Mesothelial cell of epicardium (in vitro differentiated cells): ENCODE measurements at places on chromosomes 6 and 20.

GRCh38 chr6:109595998-109596397 is 95.0 kb downstream of the AK9 start:
- no peak for DNase-seq

DNA sequence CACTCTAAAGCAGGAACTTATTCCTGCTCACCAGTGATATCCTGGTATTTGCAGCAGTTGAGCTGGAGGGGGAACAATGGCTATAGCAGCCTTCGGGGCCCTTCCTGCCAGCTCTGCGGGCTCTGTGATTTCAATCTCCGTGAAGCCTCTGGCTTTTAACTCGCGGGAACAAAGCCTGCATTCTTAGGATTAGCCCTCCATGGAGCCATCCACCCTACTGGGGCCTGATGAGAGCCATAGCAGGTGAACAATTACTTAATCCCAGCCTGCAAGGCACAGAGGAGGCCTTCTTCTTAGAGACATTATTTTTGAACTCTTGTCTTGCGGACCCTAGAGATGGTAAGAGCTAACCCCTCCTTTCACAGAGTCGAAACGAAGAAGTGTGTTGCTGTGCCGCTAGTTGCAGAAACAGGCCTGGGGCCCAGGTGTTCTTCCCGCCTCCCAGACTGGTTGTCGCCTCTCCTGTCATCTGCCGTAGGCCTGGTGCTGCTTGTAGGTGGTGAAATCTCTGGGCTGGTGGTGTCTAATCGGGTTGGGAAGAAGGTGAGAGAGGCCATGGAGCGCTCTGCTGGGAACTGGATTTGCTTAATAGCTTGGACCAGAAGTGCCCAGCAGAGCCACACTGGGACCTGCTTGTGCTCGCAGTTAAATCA is 9.7 kb downstream of the GHRH start:
- DNase-seq, result no peak

- DNase-seq, result no peak
Measured at GRCh38 chr6:145629478-145629877, 105.8 kb downstream of the EPM2A start.

DNA sequence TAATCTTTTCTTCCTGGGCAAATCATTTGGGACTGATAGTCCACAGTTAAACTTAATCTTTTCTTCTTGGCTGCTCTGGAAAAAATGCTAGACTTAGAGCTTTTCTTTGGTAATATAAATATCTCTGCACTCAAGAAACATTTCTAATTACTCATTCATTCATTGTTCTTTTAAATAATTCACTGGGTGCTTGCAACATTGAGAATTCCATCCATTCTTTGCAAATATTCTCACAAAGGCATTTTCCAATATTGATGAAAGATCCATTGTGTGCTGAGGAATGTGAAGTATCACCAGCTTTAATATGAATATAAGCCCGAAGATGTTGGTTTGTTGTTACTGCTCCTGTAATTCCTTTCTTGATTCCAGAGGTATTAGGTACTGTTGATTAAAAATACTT is 38.4 kb downstream of the AKAP7 start:
- no peak for DNase-seq

DNA sequence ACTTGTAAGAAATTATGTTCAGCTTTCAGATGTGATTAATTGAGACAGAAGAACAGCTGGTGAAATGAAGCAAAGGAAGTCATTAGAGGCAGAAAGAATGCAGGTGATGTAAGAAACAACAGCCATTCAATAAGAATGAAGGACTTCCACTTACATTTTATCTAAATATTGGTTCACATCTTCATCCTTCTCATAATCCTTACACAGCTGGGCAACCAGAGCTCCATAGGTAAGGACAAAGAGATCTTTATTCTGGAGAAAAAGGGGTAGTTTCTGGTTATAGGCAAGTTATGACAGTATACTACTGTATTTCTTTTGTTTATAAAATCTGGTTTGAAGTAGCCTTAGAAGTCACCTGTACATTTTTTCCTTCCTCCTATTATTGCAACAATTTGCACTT is 2.3 kb downstream of the TRAPPC3L start:
- no peak for DNase-seq
